ENCODE measurements at places on chromosomes 1 and 21.

DNA sequence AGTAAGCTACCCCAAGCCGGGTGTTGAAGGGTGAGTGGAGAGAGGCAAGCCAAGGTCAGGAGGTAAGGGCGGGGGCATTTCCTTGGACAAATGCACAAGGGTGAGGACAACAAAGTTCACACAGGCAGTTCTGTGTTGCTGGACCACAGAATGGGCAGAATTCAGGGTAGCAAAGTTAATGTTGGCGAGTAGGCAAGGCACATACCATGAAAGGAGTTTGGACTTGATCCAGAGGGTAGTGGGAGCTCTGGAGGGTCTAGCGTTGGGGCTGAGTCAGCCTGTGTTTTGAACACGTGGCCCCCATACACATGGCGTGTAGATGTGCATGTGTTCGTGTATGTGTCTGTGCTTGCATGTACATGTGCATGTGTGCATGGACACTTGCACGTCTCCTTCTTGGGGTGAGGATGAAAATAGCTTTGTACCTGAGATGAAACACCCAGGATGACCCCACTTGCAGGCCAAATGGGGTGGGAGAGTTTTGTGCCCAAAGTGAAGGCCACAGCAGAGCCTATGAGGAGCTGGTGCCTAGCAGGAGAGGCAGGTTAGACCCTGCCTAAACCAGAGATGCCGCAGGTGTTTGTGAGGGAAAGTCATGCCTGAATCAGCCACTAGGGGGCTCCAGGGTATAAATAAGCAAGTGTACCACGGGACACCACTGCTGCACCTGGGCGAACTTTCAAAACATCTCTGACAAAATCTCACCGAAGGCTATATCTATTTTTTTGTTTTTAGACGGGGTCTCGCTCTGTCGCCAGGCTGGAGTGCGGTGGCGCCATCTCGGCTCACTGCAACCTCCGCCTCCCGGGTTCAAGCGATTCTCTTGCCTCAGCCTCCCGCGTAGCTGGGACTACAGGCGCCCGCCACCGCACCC lies 21.8 kb downstream of the SLC27A3 start:
- DNase-seq: peak; percentile 61

- DNase-seq: no peak
Observed at GRCh38 chr1:39745016-39745670, 6.5 kb downstream of the PPIE start.

GRCh38 chr21:40043423-40043822 lies 176.2 kb downstream of the PCP4 start:
- no peak for DNase-seq

- no peak for DNase-seq
Observed at GRCh38 chr1:7572654-7573152, 198.4 kb upstream of the VAMP3 start.

GRCh38 chr1:243550276-243550675 lies 294.4 kb downstream of the SDCCAG8 start:
- DNase-seq: peak; percentile 87

DNA sequence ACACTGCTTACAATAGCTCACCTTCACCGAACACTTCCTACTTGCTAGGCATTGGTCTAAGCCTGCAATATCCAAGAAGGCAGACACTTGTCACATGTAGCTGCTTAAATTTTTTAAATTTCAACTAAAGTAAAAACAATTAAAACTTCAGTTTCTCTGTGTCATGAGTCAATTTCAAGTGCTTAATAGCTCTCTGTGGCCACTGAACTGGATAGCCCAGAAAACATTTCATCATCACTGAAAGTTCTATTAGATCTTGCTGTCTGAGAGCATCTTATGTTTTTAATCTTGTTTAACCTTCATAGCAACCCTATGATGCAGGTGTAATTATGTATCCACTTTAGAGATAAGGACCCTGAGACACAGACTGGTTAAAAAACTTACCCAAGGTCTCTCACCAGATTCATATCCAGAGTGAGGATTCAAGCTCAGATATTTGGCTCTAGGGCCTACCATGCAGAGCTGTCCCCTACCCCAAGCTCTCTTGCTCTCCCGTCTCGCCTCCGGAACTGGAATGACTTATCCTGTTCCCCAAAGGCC lies 2.6 kb upstream of the FCRL6 start:
- no peak for DNase-seq

DNA sequence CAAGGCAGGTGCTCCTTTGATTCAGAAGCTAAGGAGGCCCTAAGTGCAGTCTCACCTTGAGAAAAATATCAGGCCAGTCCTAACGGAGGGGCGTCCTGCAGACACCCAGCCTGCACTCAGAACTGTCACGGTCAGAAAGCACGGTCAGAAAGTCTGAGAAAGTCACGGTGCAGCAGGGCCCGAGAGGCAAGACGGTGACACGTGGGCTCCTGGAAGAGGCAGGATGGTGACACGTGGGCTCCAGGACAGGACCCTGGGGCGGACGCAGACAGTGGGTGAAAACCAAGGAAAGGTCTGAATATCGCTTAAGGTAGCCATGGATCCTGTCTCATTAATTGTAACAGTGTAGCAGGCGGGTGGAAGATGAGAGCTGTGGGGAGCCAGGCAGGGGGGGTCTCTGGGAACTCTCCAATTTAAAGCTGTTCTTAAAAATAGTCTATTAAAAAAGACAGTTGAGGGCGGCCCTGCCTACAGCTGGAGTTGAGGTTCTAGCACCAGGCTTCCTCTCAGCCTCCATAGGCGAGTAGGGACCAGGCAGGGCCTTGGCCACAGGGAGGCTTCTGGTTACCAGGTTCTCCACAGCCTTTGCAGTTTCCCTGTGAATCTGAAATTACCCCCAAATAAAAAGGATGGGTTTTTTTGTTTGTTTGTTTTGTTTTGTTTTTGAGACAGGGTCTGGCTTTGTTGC lies 65.2 kb downstream of the FAAP20 start:
- no peak for DNase-seq

DNA sequence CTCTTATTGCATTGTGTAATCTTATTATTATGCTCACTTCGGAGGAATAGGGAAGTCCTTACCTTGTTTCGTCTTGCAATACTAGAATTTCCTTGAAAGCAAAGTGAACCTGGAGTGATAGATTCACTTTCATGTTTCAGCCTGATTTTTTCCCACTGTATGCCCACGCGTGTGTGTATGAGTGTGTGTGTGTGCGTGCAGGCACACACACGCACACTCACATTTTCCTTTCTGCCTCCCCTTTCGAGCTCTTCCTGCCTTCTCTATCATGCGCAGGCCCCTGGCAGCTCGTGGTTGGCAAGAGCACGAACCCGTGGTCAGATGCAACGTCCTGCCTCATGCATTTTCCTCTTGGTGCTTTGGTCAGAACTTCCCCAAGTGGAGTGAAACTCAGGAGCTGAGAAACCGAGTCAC lies at the start of gene GCSAML:
Gene GCSAML, plus strand, starts transcription at position 366 of the 414 bp plus-strand sequence. CDS start 58 bp downstream, outside the sequence.
- DNase-seq: no peak

DNA sequence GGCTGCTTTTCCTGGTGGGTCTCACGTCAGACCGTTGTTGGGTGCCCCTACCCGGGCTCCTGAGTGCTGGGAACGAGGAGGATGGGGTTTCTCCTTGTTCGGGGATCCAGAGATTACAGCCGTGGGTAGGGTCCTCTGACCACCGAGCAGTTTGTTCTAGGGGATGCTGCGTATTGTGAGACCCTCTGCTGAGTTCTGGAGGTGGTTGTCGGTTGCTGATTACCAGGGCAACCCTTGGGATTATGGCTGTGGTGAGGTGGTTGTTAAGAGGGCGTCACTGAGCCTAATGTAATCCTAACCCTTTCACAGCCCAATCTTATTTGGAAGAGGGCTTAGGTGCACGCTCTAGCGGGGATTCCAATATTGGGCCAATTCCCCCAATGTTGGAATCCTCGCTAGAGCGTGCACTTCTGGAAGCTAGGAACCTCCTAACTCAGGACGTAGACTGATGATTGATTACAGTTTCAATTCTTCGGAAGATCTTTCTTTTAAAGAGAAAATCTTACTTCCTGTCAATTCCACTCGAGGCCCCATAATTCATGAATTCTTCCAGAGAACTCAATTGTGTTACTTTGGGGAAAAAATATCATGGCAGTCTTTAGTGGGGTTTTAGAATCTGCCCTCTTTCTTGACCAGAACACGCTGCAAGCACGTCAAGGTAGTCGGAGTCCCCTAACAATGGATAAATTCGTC lies 483 bp downstream of the TCEANC2 start:
- peak; percentile 20 for DNase-seq

- no peak for DNase-seq
Observed at GRCh38 chr1:244207935-244208244, 156.8 kb downstream of the ZBTB18 start.

GRCh38 chr1:32612189-32612881 lies 38.0 kb downstream of the ZBTB8OS start:
- DNase-seq: peak; percentile 71

- peak; percentile 81 for DNase-seq
Observed at GRCh38 chr21:16588433-16588860, 858.7 kb downstream of the USP25 start.

DNA sequence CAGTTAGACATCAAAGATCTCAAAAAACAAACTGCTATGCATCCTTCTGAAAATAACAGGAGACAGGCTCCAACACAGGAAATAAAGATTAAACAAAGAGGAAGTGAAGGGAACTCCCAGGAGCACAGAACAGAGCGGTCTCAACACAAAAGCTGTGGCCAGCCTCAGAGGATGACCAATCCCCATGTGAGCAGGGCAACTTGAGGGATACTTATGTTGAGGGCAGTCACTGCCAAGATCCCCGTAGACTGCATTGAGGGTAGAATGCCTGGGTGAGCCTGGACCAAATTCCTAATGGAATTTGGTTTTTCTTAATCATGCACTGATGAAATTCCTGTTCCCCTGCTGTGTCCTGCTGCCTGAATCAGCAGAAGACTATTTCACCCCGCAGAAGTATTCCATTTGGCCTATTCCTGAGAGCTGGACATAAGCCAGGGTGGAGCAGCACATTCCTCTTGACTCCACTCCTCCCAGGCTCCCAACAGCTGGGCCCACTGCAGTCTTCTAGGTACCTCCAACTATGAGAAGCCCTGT lies 49.0 kb downstream of the JAK1 start:
- peak; percentile 97 for DNase-seq

DNA sequence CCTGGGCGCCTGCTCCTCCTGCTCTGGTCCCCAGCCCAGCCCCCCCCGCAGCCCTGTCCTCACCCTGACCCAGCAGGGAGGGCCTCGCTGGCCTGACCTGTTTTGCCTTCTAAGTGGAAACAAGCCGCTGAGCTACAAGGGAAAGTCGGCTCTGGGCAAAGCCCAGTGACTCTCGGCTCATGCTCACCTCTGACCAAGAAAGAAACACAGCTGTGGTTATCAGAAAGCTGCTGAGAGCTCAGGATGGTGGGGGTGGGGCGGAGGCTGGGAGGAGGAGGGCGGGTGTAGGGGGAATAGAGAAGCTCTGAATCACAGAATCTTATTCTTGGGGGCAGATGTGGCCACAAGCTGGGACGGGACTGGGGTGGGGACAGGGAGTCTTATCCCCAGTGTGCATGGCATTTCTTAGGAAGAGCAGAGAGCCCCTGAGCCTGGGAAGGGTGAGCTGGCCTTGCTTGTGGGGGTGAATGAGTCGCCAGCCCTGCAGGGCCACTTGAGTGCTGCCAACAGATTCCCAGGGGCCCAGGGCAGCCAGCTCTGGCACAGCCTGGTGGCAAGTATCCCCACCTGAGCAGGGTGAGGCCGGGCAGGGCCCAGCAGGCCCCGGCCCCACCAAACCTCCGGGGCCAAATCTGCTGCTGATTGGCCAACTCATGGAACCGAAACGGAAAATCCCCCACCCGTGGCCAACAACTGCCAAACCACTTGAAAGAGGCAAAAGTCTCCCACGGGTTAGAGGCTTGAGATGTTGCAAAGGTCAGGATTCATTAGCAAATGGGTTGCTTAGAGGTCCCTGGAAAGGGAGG lies 120.6 kb downstream of the SPSB1 start:
- peak; percentile 95 for DNase-seq

DNA sequence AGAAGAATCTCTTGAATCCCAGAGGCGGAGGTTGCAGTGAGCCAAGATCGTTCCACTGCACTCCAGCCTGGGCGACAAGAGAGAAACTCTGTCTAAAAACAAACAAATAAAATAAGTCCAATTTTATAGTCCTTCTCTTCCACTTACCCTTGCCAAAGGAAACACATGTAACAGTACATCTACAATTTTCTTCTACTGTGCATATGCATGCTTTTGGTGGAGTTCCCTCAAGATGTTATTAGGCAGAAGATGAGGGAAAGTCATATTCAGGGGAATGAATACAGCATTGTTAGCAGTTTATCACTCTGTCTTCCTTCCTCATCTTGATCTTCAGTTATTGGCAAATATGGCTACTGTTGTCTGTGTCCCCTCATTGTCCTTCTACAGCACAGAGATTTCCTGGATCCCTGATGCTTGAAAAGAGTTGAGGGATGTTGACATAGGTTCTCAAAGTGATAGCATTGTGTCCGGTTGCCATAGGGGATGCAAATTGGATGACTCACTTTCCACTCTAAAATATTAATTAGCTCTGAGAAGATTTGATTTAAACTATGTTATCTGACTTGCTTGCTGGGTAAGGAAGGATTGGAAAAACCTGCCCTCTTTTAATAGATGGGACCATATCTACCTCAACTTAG lies 1173.6 kb downstream of the KCNT2 start:
- no peak for DNase-seq

GRCh38 chr1:236143104-236143948 lies 987 bp downstream of the GPR137B start:
- DNase-seq: peak; percentile 48

DNA sequence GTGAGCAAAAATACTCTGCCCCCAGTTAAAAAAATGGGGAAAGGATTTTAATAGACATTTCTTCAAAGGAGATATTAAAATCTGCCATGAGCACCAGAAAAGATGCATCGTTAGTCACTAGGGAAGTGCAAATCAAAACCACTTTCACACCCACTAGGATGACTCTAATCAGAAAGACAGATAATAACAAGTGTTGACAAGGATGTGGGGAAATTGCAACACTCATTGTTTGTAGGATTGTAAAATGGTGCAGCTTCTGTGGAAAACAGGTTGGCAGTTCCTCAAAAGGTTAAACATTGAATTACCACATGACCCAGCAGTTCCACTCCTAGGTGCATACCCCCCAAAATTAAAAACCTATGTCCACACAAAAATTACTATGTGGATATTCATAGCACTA lies 112.3 kb downstream of the KCNJ6 start:
- no peak for DNase-seq

GRCh38 chr1:179709841-179710329 lies 33.2 kb upstream of the FAM163A start:
- peak; percentile 42 for DNase-seq

DNA sequence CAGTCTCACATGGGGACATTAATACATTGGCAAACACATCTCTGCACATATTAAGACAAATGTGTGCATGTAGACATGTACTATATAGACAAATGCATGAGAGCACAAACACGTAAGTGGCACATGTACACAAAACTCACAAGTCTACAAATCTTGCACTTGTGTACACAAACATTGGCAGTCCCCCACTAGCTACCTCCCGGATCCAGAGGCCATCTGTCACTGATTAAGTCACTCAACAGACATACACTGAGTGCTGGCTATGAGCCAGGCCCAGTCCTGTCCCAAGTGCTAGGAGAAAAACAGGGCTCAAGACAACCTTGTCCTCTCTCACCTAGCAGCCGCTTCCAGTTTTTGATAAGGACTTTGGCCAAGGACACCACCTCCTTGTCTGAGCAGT lies 7.0 kb downstream of the TCEA3 start:
- no peak for DNase-seq

GRCh38 chr1:211135342-211135950 lies 1.5 kb upstream of the KCNH1 start:
- peak; percentile 75 for DNase-seq

GRCh38 chr1:175787881-175788280 lies 44.5 kb upstream of the TNR start:
- no peak for DNase-seq

Measured in astrocyte of the spinal cord (primary cell).